ENCODE measurements at places on chromosomes 5 and 9. TPM values are rescaled to one million over a fixed set of nuclear protein-coding genes. Genes with fewer than 3 reads are reported as not detected.

Gene CCNB1
- 243 TPM for total RNA-seq

Gene FOXD4L5
- total RNA-seq: not detected

Gene NKD2
- total RNA-seq: not detected

Gene HRCT1
- total RNA-seq: not detected

Gene SH3PXD2B
- 25.6 TPM for total RNA-seq

Gene PTPA
- 184 TPM for total RNA-seq

Gene ANKRD31
- total RNA-seq: 0.12 TPM

Gene SOX30
- total RNA-seq: 0.23 TPM

Gene FCN2
- total RNA-seq: not detected

Gene DDX4
- not detected for total RNA-seq

Gene SLC6A7
- total RNA-seq: not detected

Gene FOXI1
- not detected for total RNA-seq

Gene F2R
- 41.4 TPM for total RNA-seq

Gene CDC25C
- 17.6 TPM for total RNA-seq

Gene DND1
- total RNA-seq: 0.14 TPM

Gene POLR3G
- total RNA-seq: 28.4 TPM

- DNase-seq: no peak
These were observed 463.0 kb downstream of the CETN3 start for GRCh38 chr5:89946508-89946907.

DNA sequence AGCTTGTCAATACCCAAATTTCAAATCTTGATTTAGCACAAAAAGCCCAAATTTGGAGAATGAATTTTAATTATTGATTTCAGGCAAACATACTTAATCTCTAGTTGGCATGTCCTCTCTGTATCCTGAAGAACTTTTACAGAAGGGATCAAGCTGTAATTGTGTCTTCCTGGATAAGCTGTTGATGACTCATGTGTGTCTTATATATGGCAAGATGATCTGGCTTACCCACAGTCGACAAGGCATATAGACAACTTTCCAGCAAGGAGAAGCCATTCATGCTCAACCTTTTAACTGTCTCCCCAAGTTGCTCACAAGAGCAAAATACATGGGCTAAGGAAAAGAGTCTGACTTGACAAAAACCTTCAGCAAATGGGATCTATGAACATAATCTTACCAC, 112.5 kb upstream of the SLCO6A1 start:
- no peak for DNase-seq

DNA sequence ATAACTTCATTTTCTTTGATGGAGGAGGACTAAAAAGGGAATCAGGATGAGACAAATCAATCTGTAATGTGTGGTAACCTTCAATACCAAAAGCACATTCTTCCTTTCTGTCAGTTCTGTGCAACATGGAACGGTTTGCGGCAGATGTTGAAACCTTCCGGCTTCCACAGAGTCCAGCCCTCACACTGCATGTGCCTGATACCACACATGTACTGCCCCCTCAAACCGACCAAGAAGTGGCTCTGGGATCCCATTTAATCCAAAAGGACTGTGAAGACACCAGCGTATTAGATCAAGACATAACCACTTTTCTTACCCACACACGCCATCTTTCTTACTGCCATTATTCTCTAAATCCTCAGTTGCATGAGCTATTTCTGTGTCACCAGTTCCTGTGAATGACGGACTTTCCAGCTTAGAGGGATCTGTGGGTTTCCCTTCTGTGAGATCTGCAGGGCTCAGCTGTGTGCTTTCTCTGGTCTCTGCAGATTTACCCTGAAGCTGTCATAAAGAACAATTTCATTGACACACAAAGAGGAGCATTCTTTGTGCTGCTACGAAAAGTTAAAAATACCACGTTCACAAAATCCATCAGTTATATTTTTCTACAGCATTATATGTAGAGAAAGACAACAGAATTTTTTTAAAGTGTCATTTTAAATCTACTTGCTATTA, 25.8 kb downstream of the NSUN2 start:
- DNase-seq: no peak

DNA sequence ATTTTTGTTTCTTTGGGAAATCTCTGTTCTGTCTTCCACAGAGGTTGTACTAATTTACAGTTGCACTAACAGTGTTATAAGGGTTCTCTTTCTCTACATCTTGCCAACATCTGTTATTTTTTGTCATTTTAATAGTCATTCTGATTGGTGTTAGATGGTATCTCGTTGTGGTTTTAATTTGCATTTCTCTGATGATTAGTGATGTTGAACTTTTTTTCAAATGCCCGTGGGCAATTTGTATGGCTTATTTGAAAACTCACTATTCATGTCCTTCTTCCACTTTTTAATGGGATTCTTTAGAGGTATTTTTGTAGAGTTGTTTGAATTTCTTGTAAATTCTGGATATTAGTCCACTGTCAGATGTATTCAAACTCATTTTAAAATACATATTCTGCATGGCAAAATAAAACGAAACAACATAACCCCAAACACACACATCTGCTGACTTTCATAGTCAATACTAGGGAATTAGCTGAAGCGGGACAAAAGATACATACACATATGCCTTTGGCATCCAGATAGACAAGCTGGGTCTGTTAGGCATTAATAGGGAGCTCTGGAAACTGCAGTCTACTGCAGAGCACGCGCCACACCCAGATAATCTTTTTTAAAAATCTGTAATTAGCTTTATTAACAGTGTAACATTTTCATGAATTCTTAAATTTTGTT, 5.8 kb upstream of the SPATA31C2 start:
- DNase-seq: no peak

DNA sequence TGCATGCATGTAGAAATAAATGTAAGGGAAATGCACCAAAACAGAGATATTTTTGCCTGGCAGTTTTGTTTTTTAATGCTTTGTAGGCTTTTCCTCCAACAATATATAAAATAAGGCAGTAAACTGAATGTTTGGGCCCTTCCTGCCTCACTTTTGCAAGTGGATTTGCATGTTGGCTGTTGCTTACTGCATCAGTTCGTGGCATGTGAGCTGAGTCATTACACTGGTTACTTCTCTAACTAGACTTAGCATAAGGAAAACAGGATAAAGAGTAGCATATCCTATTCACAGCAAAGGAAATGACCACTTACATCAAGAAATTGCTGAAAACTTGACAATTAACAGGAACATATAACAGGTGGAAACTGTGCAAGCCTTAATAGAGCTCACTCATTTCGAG, 113.4 kb downstream of the TLE1 start:
- no peak for DNase-seq

- DNase-seq: no peak
These were observed 39.3 kb upstream of the HMHB1 start for GRCh38 chr5:143772621-143773020.

DNA sequence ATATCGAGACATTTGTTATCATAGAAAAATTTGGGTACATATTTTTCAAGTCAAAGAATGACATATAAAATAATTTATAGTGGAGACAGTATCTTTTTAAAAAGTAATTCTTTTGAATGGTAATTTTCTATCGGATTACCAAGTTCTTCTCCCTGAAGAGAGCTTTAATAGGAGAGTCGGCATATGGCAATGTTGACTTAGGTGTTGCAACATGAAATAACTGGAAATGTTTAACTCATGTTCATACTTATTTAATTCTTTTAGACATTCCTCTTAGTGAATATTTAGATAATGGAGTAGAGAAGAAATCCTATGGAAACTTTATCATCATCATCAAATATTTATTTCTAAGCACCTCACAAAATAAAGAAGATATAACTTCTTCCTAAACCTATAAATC, 118.2 kb upstream of the CTNND2 start:
- DNase-seq: no peak

- no peak for DNase-seq
These were observed 59.0 kb upstream of the MSX2 start for GRCh38 chr5:174665347-174665746.

- DNase-seq: peak; percentile 56
These were observed 343.6 kb downstream of the SPATA31D1 start for GRCh38 chr9:82332018-82332773.

- DNase-seq: no peak
These were observed 42.4 kb downstream of the PAX5 start for GRCh38 chr9:36991516-36992134.

DNA sequence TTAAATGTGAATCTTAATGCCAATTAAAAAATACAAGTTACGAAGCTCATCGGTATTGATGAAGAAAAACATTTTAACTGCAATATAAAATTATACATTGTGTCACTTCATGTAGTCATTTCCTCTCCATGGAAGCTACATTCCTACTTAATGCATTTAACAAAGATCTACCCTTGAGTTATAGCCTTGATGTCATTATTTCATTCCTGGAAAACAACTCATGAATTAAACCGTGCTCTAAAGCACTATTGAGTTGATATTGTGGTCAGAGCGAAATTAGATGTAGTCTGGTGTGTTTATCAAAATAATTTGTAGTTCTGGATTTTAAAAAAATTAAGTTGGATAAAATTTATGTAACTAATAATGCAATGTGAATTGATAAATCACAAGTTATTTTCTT, 11.1 kb downstream of the C5orf47 start:
- no peak for DNase-seq

- DNase-seq: no peak
These were observed 10.6 kb downstream of the LAMC3 start for GRCh38 chr9:131019388-131020239.

GRCh38 chr9:109537288-109537687, 39.2 kb upstream of the PTPN3 start:
- no peak for DNase-seq

- no peak for DNase-seq
These were observed 3.4 kb upstream of the GCNT4 start for GRCh38 chr5:75055727-75056144.

DNA sequence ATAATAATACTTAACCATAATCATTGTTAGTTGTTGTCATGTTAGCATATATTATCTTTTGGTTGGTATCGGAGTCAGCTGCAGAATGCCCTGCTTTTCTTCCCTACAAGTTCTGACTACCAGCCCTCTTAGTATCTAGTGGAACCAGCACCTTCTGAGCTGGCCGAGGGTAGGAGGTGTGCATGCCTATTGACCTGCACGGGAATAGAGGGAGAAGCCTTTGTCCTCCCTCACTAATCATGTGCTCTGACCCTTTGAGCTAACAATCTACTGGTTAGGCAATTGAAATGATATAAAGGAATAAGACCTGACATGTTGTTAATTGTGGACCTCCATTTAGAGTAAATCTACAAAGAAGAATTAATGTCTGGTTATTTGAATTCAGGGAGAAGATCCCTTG, 4.1 kb downstream of the PCSK5 start:
- no peak for DNase-seq

GRCh38 chr9:121204121-121204520, 2.5 kb upstream of the RAB14 start:
- no peak for DNase-seq

DNA sequence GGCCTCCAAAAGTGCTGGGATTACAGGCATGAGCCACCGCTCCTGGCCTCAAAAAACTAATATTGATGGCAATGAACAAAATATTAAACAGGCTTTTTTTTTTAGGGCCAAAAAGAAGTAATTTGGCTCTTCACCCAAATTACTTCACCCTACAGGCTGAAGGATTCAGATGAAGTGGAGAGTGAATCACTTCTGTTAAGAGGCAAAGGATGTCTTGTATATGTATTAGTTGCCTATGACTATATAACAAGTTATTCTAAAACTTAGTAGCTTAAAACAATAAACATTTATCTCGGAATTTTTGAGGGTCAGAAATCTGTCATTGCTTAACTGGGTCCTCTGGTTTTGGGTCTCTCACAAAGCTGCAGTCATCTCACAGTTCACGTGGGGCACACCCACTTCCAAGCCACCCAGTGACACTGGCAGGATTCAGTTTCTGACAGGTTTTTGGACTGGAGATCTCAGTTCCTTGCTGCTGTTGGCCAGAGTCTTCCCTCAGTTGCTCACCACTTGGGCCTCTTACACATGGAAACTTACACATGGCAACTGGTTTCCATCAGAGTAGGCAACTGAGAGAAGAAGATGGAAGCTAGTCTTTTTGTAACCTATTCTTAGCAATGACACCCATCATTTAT, 66.7 kb downstream of the IQGAP2 start:
- no peak for DNase-seq

GRCh38 chr9:89394412-89394811, 76.1 kb downstream of the SECISBP2 start:
- DNase-seq: no peak

- no peak for DNase-seq
These were observed 48.7 kb upstream of the ZNF366 start for GRCh38 chr5:72555871-72556270.

DNA sequence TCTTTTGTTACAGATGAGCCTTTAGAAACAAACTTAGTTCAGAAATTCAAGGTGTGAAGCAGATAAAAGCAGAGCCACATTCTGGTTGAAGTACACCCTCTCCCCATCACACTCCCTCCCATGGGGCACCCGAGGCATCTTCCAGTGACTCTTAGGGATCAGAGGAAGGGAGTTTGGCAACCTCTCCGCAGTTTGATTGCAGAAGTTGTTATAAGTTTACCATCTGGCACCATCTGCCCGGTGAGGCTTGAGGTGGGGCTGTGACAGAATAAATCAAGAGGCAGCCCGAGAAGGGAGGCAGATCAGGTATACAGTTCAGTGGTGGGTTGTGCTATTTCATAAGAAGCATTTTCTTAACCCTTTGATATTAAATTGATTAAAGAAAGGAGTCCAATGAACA, 458.6 kb upstream of the CLINT1 start:
- no peak for DNase-seq

DNA sequence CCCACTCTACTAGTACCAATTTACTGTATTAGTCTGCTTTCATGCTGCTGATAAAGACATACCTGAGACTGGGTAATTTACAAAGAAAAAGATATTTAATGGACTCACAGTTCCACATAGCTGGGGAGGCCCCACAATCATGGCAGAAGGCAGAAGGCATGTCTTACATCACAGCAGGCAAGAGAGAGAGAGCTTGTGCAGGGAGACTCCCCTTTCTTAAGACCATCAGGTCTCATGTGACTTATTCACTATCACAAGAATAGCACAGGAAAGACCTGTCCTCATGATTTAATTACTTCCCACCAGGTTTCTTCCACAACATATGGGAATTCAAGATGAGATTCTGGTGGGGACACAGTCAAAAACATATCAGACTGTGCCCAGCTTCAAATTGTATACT, 11.5 kb downstream of the UGT3A1 start:
- no peak for DNase-seq

DNA sequence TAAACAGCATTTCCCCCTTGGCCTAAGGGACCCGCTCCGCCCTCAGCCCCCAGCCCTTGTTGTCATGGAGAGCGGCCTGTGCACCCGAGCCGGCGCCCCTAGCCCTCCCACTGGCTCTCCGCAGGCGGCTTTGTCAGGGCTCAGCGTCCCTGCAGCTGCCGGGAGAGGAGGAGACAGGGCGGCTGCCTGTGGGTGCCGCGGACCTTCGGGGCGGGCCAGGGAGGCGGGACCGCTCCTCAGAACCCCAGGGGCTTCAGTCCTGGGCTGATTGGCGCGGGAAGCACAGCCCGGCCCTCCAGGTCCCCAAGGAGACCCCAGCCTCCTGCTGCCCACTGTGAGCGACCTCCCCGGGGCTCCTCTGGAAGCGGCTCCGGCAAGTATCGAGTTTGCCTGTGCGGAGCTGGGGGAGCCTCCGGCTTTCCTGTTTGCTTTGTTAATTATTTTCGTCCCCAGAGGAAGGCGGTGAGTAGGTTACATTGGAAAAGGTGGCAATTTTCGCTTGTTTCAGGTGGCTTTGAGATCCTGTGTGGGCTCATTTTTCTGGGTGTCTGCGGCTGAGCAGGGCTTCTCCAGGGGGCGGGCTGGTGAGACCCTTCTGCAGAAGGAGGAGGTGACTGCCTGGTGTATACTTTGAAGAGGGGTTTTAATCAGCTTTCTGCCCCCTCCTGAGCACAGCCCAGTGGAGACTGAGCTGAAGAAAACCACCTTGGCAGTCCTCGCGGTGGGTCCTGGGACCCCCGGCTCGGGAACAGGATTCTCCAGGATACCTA, at the start of gene FGD3:
TSS of gene FGD3 (plus strand) at position 256 of the 770 bp plus-strand sequence. CDS start 28,734 bp downstream, outside the sequence.
- no peak for DNase-seq

All from epithelial cell of proximal tubule (primary cell).